ENCODE measurements at places on chromosomes 16 and 17. TPM values are rescaled to one million over a fixed set of nuclear protein-coding genes. Genes with fewer than 3 reads are reported as not detected.

The GAST gene
- total RNA-seq: not detected

The TMEM114 gene
- total RNA-seq: not detected

The SPNS2 gene
- 5.3 TPM for total RNA-seq

The PLD6 gene
- total RNA-seq: 2.9 TPM

DNA sequence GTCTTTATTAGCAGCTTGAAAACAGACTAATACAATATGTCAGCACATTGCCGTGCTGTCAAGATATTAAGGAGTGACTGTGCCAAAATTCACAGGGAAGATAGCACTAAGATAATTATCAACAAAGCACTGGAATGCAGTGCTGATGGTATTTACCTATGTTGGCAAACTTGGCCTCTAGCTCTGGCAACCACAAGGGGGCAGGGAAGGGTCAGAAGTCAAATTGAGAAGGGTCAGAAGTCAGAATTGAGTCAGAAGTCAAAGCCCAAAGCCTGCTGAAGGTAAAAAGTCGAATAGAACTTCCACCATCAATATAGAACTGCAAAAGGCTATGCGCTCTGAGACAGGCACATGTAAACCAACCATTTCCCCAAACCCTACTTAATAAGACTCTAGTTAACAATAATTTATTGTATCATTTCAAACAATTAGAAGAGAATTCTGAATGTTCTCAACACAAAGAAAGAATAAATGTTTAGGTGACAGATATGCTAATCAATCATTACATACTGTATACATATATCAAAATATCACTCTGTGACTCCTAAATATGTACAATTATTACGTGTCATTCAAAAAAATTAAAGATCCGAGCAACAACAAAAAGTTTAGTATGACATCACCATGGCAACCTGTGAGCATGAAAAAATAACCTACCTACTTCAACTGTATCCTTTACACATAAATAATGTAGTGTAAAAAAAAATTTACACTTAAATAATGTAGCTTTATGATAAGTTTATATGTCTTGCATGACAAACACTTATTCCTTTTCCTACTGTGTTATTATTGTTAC, 916.1 kb downstream of the KCNJ2 start:
- no peak overlapping the region for H3K4me3 ChIP-seq
- H3K4me1 ChIP-seq: no peaks in the 10 kb centered on the region
- no peak overlapping the region for H3K27ac ChIP-seq
- no peaks in the 10 kb centered on the region for H3K36me3 ChIP-seq
- no peak for DNase-seq

- H3K36me3 ChIP-seq: no peaks in the 10 kb centered on the region
- H3K4me3 ChIP-seq: no peak overlapping the region
- H3K27ac ChIP-seq: no peak overlapping the region
Measured at GRCh38 chr16:17276010-17276530, 194.7 kb downstream of the XYLT1 start.

DNA sequence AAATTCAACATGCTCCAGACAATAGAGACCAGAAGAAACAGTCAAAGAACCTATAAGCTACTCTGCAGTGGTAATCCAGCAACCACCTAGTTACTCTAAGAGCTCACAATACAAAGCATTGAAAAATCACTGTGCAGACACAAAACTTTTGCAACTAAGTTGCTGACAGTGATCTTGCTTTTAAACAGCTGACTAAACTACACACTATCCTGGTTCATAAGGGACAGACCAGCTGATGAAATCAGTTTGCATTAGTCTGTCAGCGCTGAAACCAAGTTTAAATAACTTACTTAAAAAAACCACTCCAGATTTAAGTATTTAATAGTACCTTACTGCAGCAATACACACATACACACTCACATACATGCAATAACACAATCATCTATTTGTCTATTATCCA, 4.6 kb downstream of the VEZF1 start:
- H3K27me3 ChIP-seq: no peaks in the 10 kb centered on the region
- no peak overlapping the region for H3K4me3 ChIP-seq
- peaks cover 9% of the 10 kb centered on the region for H3K4me1 ChIP-seq
- DNase-seq: no peak
- H3K27ac ChIP-seq: no peak overlapping the region
- no peaks in the 10 kb centered on the region for H3K36me3 ChIP-seq

DNA sequence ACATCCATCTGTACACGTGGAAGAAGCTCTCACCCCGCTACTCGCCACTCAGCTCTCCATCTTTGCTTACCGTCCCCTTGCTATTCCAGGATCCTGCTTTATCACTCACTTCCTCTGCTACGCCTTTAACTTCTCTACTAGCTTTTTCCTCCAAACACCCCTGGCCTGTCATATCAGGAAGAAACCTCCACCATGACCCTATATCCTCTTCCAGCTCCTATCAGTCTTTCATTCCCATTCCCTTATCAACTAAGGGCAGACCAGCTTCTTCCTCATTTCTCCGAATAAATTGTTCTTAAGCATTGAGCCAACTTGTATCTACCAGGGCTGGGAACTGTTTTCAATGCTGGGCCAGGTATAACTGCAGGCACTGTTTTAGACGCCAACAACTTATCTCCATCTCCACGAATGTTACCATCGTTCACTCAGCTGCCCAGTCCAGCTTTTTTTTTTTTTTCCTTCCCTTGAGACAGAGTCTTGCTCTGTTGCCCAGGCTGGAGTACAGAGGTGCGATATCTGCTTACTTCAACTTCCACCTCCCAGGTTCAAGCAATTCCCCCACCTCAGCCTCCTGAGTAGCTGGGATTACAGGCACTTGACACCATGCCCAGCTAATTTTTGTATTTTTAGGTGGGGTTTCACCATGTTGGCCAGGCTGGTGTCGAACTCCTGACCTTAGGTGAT, 4.3 kb downstream of the IQCK start:
- no peak overlapping the region for H3K4me3 ChIP-seq
- H3K27ac ChIP-seq: no peak overlapping the region
- H3K27me3 ChIP-seq: no peaks in the 10 kb centered on the region
- H3K36me3 ChIP-seq: no peaks in the 10 kb centered on the region

DNA sequence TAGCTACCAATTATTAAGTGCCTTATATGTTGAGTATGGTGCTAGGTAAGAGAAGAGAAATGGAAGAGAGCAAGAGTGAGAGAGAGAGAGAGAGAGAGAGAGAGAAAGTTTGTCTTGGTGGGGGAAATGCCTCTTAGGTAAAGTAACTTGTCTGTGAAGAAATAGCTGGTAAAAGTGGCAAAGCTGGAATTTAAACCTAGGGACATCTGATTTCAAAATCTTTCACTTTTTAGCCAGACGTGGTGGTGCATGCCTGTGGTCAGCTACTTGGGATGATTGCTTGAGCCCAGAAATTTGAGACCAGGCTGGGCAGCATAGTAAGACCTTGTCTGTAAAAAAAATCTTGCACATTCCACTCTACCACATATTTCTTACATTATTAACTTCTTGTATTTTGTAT, 23.0 kb upstream of the CDR2 start:
- no peaks in the 10 kb centered on the region for H3K36me3 ChIP-seq
- H3K27me3 ChIP-seq: no peaks in the 10 kb centered on the region
- DNase-seq: peak; percentile 64
- no peak overlapping the region for H3K27ac ChIP-seq
- H3K4me3 ChIP-seq: no peak overlapping the region

DNA sequence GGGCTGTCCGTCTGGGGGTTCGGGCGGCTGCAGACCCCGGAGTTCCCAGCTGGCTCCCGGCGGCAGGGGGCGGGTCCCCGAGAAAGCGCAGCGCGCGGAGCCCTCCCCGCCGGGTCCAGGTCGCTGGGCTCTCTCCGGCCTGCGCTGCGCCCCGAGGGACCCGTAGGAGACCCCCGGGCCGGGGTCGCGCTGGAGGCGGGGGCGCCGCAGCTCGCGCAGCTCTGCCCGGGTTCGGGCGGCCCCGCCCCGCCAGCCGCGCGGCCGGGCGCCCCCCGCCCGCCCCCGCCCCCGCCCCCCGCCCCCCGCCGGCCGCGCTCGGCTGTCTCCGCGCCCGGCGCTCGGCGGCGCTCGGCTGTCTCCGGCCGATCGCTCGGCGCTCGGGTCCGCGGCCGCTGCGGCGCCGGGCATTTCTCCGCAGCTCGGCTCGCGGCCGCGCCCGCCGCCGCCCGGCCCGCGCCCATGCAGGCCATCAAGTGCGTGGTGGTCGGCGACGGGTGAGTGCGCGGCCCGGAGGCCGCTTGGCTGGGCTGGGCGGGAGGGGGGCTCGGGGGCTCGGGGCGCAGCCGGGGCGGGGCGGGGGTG, at the start of gene RAC3:
Gene RAC3 (plus strand): TSS at position 376 of the 582 bp plus-strand sequence. CDS start 84 bp downstream, at position 460.
- H3K4me3 ChIP-seq: peak within 1 kb of the TSS; percentile 30
- peaks cover 7% of the 10 kb centered on the region for H3K4me1 ChIP-seq
- no peak for DNase-seq
- peak within 1 kb of the TSS; percentile 83 for H3K27ac ChIP-seq
- H3K36me3 ChIP-seq: no peaks in the 10 kb centered on the region
- no peaks in the 10 kb centered on the region for H3K27me3 ChIP-seq

- no peaks in the 10 kb centered on the region for H3K27me3 ChIP-seq
- H3K27ac ChIP-seq: peak overlapping the region; percentile 4
- H3K4me1 ChIP-seq: no peaks in the 10 kb centered on the region
- no peak overlapping the region for H3K4me3 ChIP-seq
- DNase-seq: no peak
Measured at GRCh38 chr16:67917140-67917851, 14.4 kb downstream of the CTRL start.

- no peaks in the 10 kb centered on the region for H3K36me3 ChIP-seq
- no peaks in the 10 kb centered on the region for H3K4me1 ChIP-seq
- DNase-seq: no peak
- no peak overlapping the region for H3K4me3 ChIP-seq
- peak overlapping the region; percentile 76 for H3K27ac ChIP-seq
- H3K27me3 ChIP-seq: no peaks in the 10 kb centered on the region
Measured at GRCh38 chr16:49564496-49565229, 191.1 kb downstream of the C16orf78 start.

- peak overlapping the region; percentile 0 for H3K27ac ChIP-seq
- no peak for DNase-seq
- H3K36me3 ChIP-seq: no peaks in the 10 kb centered on the region
- H3K27me3 ChIP-seq: no peaks in the 10 kb centered on the region
- no peaks in the 10 kb centered on the region for H3K4me1 ChIP-seq
Measured at GRCh38 chr16:28596115-28596630, 677 bp downstream of the SULT1A2 start.

DNA sequence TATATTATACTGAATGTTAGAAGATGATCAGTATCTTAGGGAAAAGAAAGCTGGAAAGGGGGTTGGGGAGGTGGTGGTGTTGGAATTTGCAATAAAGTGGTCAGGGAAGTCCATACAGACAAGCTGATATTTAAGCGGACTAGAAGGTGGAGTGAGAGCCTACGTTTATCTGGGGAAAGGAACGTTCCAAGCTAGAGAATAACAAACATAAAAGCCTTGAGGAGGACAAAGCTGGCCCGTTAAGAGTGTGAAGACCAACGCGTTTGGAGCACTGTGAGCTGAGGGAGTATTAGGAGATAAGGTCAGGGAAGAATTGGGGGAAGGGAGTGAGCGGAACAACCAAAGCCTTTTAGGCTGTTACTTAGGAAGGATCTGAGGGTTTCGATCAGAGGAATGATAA, 1.4 kb downstream of the DDX42 start:
- H3K27me3 ChIP-seq: no peaks in the 10 kb centered on the region
- peaks cover 14% of the 10 kb centered on the region for H3K4me1 ChIP-seq
- H3K36me3 ChIP-seq: no peaks in the 10 kb centered on the region

- no peak overlapping the region for H3K4me3 ChIP-seq
- DNase-seq: no peak
- no peaks in the 10 kb centered on the region for H3K36me3 ChIP-seq
- no peaks in the 10 kb centered on the region for H3K27me3 ChIP-seq
- H3K4me1 ChIP-seq: no peaks in the 10 kb centered on the region
Measured at GRCh38 chr16:28602529-28602928, 5.7 kb upstream of the SULT1A2 start.

GRCh38 chr17:79572136-79572925, 38.5 kb downstream of the RBFOX3 start:
- no peak overlapping the region for H3K27ac ChIP-seq
- H3K4me1 ChIP-seq: no peaks in the 10 kb centered on the region
- H3K27me3 ChIP-seq: no peaks in the 10 kb centered on the region
- no peak overlapping the region for H3K4me3 ChIP-seq
- no peaks in the 10 kb centered on the region for H3K36me3 ChIP-seq

Data from breast epithelium (tissue), 4 donors.